ENCODE measurements at places on chromosomes 1 and 21.

DNA sequence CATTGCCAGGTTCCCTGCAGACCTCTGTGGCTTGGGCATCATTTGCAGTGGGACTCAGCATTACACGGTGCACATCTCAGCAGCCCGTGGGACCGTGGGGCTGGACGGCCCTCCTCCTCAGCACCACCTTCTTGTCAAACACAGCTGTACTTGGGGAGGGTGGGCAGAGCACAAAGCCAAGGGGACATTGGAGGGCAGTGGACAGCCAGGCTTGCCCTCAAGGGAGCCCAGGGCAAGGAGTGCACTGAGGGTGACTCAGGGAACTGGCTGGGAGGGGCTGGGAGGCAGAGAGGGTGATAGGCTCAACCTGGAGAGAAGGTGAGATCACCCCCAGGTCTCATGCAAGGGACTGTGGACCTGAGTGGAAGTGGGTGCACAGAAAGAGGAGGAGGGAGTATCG lies 3.4 kb downstream of the CAPN9 start:
- DNase-seq, result no peak

DNA sequence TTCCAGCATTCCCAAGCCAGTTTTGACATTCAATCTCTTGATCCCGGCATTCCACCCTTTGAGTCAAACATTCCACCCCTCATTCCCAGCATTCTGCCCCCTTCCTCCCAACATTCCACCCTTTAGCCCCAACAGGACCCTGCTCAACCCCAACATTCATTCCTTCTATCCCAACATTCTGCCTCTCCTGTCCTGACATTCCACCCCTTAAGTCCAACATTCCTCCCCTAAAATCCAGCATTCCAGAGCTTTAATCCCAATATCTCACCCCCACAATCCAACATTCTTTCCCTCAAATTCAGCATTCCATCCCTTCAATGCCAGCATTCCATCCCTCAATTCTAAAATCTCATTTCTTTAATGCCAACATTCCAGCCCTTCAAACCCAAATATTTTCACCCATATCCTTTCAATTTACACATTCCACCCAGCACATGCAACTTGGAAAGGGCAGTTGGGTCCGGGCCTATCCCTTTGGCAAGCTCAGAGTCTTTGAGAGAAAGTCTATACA lies 22.9 kb downstream of the DDX20 start:
- DNase-seq, result no peak

DNA sequence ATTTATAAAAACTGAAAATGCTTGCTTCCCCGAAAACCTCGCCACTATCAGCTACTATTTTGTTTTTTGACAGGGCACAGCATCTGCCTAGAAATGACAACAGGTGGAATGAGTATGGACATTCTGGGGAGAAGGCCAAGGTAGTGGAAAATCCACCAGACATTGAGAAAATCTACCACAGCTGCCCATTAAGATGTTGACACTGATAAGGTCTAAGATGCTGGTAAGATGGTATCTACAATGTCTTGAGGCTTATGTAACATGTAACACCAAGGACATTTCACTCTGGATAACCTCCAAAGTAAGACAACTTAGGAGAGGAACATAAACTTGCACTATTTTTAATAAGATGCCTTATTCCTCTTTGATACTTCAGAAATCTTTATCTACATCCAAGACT lies 374.2 kb downstream of the PTBP2 start:
- DNase-seq, result no peak

DNA sequence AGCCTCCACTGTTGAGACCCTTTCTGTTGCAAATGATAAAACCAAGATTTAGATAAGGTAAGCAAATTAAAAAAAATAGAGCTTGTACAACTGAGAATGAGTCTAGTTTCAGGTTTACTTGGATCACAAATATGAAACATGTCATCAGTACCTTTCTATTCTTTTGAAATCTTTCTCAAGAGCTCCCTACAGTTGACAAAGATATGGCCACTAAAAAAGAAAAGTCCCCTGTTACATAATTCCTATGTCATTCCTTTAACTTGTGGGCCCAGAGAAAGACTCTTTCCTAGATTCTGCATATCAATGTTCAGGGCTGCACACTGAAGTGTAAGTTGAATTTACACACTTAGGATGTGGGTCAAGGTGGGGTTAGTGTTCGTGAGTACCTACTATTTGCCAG lies 168.1 kb downstream of the PLA2G4A start:
- DNase-seq, result no peak

- no peak for DNase-seq
Observed at GRCh38 chr1:94634977-94635416, 93.4 kb upstream of the F3 start.

Measured in nucleus accumbens (tissue), 56 donors.